Thoracic aorta (tissue), 2 donors: ENCODE measurements at places on chromosomes 1 and 21.
A peak's percentile ranks its signal among the peaks of the same experiment; 100 is the strongest.

GRCh38 chr1:238783633-238784032, 602.7 kb upstream of the CHRM3 start:
- no peak overlapping the region for H3K4me3 ChIP-seq
- no peaks in the 10 kb centered on the region for H3K36me3 ChIP-seq
- no peak for DNase-seq
- H3K27ac ChIP-seq, result no peak overlapping the region

- DNase-seq, result no peak
- H3K4me3 ChIP-seq, result no peak overlapping the region
- peaks cover 54% of the 10 kb centered on the region for H3K36me3 ChIP-seq
These were observed 47.8 kb upstream of the LAMC2 start for GRCh38 chr1:183138301-183138700.

GRCh38 chr1:231232870-231233734, 7.9 kb upstream of the GNPAT start:
- peaks cover 10% of the 10 kb centered on the region for H3K36me3 ChIP-seq
- no peaks in the 10 kb centered on the region for H3K4me1 ChIP-seq
- DNase-seq, result no peak
- no peak overlapping the region for H3K27ac ChIP-seq
- H3K4me3 ChIP-seq, result no peak overlapping the region
- H3K27me3 ChIP-seq, result no peaks in the 10 kb centered on the region

- H3K27me3 ChIP-seq, result no peaks in the 10 kb centered on the region
- DNase-seq, result no peak
- H3K36me3 ChIP-seq, result no peaks in the 10 kb centered on the region
- no peaks in the 10 kb centered on the region for H3K4me1 ChIP-seq
- no peak overlapping the region for H3K4me3 ChIP-seq
These were observed 357.2 kb downstream of the COL11A1 start for GRCh38 chr1:102751111-102751510.

DNA sequence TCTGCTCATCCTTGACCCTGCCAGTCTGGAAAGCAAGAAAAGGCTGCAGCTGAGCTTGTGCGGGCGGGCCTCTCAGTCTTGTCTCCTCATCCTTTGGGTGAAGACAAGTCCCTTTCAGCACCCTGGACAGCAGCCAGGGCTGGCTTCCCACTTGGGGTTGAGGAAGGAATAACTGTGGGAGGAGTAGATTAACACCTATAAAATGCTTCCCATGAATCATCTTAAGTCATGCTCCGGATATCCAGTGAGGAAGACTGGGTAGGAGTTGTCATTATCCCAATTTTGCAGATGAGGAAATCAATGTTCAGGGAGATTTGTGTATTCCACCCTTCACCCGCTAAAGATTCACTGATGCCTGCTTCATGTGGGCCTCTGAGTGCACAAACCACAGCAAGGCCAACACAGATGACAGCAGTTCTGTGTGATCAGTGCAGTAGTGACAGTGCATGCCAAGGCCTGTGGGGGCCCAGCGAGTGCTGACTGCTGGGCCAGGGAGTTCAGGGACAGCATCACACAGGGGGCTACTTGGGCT, 20.1 kb upstream of the COL16A1 start:
- no peaks in the 10 kb centered on the region for H3K4me1 ChIP-seq
- H3K36me3 ChIP-seq, result no peaks in the 10 kb centered on the region
- no peak for DNase-seq
- no peaks in the 10 kb centered on the region for H3K27me3 ChIP-seq
- H3K4me3 ChIP-seq, result no peak overlapping the region

GRCh38 chr1:64536836-64537490, 67.0 kb downstream of the CACHD1 start:
- H3K4me3 ChIP-seq, result no peak overlapping the region
- peaks cover 34% of the 10 kb centered on the region for H3K4me1 ChIP-seq
- no peak overlapping the region for H3K27ac ChIP-seq
- no peaks in the 10 kb centered on the region for H3K27me3 ChIP-seq
- no peaks in the 10 kb centered on the region for H3K36me3 ChIP-seq
- no peak for DNase-seq

- no peaks in the 10 kb centered on the region for H3K36me3 ChIP-seq
- H3K27me3 ChIP-seq, result no peaks in the 10 kb centered on the region
- no peaks in the 10 kb centered on the region for H3K4me1 ChIP-seq
- no peak overlapping the region for H3K27ac ChIP-seq
- no peak for DNase-seq
- H3K4me3 ChIP-seq, result no peak overlapping the region
These were observed 76.4 kb upstream of the ZBTB18 start for GRCh38 chr1:243974451-243975292.

- no peak overlapping the region for H3K27ac ChIP-seq
- no peaks in the 10 kb centered on the region for H3K27me3 ChIP-seq
- no peak for DNase-seq
- H3K36me3 ChIP-seq, result no peaks in the 10 kb centered on the region
- H3K4me1 ChIP-seq, result no peaks in the 10 kb centered on the region
- H3K4me3 ChIP-seq, result no peak overlapping the region
These were observed 58.5 kb downstream of the PALMD start for GRCh38 chr1:99704356-99704816.

DNA sequence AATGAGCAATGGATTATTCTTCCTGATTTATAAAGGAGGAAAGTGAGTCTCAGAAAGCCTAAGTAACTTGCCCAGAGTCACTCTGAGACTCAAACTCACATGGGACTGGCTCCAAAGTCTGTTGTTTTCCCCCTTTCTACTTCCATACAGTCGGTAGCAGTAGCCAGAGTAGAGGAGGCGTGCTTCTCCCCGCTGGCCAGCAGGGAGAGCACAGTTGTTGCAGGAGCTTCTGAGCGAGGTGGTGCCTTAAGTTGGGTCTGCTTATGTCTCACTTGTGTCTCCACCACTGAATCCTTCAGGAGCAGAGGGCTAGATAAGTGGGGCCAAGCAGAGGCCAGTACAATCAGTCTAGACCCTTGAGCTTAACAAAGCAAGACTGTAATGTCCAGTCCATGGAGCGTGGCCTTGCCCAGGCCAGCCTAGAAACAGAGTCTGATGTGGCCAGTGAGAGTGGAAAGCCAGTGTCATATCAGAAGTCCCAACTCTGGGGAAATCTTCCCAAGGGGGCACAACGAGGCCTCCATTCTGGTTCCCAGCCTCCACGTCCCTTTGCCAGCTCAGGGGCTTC, 181.9 kb downstream of the ZSCAN20 start:
- no peak overlapping the region for H3K4me3 ChIP-seq
- no peak overlapping the region for H3K27ac ChIP-seq
- no peaks in the 10 kb centered on the region for H3K27me3 ChIP-seq
- no peaks in the 10 kb centered on the region for H3K36me3 ChIP-seq
- no peak for DNase-seq

DNA sequence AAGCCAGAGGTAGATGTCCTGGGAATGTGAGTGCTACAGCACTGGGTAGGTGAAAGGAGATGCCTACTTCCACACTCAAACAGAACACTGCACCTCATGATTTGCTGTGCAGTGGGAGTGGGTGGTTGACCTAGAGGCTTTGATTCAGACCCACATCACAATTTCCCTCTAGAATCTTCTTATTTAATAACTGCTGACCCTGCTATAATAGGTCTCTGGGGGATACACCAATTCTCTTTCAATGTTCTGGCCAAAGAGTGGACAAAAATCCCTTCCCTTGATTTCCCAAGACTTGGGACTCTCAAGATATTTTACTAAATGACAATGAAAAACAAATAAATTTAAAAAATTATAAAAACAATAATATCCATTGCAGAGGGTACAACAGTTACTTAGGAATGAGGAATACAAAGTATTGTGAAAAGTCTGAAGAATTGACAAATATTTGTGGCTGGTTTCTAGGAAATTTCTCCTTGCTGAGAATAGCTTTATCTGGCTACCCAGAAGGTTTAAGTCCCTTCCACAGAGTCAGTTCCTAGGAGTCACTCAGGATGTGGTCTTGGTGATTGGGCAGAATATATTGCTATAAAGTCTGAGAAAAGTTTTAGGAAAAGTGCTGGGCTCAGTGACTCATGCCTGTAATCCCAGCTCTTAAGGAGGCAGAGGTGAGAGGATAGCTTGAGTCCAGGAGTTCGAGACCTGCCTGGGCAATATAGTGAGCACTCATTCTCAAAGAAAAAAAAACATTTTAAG, 2.4 kb upstream of the FCGR2A start:
- H3K36me3 ChIP-seq, result no peaks in the 10 kb centered on the region
- peaks cover 7% of the 10 kb centered on the region for H3K27me3 ChIP-seq
- H3K4me1 ChIP-seq, result no peaks in the 10 kb centered on the region
- H3K4me3 ChIP-seq, result no peak overlapping the region
- DNase-seq, result no peak

- no peak overlapping the region for H3K4me3 ChIP-seq
- no peaks in the 10 kb centered on the region for H3K36me3 ChIP-seq
- no peak for DNase-seq
- H3K27ac ChIP-seq, result no peak overlapping the region
- H3K4me1 ChIP-seq, result no peaks in the 10 kb centered on the region
These were observed 257.2 kb downstream of the PTGER3 start for GRCh38 chr1:70790232-70790923.

DNA sequence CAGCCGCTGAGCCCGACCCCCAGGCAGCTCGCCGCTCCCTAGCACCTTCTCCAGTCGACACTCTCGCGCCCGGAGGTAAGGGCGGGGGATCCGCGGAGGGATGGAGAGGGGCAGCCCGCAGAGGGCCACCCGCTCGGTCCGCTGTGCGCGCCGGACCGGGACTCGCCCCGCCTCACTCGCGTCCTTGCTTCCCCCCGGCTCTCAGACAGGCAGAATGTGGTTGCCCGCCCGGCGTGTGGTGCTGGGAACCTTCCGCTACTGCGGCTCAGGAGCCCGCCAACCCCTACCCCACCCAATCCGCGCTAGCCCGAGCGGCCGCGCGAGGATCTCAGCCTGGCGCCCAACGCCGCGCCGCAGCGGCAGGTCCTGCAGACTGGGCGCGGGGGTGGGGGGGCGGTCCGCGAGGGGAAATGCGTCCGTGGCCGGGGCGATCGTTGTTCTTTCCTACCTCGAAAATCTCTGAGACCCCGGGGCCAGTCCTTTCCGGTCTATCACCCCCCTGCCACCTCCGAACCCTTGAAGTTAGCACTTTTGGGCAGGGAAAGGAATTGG, 404 bp downstream of the LRRC8C start:
- H3K4me1 ChIP-seq, result no peaks in the 10 kb centered on the region
- H3K27me3 ChIP-seq, result no peaks in the 10 kb centered on the region
- H3K4me3 ChIP-seq, result peak overlapping the region; percentile 96
- H3K27ac ChIP-seq, result peak overlapping the region; percentile 75
